PC-9 (cell line): ENCODE measurements at places on chromosomes 4 and X.

DNA sequence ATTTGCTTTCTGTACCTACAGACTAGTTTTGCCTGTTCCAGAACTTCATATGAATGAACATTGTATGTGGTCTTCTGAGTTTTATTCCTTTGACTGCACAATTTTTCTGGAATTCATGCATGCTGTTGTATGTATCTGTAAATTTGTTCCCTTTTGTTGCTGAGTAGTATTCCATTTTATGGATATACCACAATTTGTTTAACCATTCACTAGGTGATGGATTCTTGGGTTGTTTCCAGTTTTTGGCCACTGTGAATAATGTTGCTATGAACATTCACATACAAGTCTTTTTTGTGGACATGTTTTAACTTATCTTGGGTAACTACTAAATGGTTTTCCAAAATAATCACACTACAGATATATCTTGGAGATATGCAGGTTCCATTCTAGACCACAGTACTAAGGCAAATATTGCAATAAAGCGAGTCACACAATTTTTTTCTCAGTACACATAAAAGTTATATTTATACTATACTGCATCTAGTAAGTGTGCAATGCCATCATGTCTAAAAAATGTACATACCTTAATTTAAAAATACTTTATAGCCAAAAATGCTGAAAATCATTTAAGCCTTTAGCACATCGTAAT lies 58.7 kb downstream of the TSPAN5 start:
- DNase-seq, result no peak

GRCh38 chrX:69615342-69615741 lies 571 bp upstream of the EDA start:
- DNase-seq, result no peak

DNA sequence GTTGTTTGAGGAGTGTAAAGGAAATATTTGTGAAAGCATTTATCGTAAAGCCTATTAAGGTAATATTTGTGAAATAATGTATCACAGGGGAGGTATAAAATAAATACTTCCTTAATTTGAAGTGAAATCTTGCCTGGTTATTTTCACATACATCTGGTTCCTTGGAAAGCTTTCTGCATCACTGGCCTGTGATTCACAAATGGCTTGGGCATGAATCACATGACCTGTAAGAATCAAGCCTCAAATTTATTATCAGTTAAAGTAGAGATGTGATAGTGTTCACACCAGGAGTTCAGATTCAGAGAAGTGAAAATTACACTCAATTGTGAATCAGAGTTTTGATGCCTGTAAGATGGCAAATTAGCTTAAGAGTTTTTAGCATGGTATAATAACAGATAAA lies 1911.4 kb downstream of the STIM2 start:
- no peak for DNase-seq

DNA sequence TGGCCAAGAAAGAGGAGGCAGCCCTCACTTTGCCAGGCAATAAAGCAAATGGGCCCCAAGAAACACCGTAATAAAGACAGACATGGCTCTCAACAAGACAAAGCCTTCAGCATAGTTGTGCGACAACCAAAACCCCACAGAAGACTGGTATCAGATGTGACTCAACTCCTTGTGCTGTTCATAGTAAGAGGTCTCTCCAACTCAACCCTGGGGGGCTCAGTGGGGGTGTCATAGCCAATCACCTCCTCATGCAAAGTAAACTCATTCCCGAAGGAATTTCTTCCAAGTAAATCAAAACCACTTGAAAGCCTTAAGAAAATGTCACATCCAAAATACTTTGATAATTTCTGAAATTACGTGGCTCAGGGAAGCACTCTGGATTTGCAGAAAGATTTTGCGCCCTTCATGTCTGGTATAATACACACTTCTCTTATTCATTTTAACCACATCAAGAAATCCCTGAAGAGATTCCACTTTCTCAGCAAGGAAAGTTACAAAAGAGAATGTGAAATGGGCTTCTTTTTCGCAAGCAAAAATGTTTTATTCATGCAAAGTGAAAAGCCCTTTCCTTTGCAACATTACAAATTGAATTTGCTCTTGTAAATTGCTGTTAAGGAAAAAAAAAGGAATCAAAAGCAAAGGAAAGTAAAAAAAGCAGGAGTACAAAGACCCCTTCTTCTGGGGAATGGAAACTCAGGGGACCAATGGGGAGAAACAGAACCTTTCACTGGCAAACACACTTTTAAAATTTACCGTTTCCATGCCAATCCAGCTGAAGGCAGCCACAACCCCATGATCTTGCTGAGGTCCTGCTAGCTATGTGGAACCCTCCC lies 137.4 kb downstream of the NSUN7 start:
- no peak for DNase-seq

GRCh38 chr4:53494851-53495250 lies 96.4 kb downstream of the LNX1 start:
- no peak for DNase-seq

- DNase-seq, result peak; percentile 70
Observed at GRCh38 chr4:169345316-169345721, 74.6 kb upstream of the SH3RF1 start.
